ENCODE measurements at places on chromosomes 16 and 17.

DNA sequence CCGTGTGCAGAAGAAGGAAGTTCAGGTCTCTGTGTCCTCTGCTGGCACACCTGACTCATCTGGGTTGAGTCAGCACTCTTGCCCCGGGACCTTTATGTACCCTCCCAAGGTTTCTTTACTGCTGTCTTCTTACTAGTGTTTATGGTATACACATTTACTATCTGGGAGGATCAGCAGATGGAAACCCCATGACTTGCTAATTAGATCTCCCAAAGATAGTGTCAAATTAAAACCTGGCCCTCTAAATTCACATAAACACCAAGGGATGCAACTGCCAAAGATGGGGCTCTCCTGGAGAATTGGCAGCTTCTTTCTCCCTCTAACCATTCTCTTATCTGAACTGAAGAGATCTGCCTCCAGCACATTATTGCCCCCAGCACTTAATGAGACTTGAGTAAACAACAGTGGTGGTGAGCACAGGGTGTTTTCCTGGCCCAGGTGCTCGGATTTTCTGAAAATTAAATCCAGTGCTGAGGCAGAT, 718.1 kb upstream of the SOX9 start:
- no peak for DNase-seq

DNA sequence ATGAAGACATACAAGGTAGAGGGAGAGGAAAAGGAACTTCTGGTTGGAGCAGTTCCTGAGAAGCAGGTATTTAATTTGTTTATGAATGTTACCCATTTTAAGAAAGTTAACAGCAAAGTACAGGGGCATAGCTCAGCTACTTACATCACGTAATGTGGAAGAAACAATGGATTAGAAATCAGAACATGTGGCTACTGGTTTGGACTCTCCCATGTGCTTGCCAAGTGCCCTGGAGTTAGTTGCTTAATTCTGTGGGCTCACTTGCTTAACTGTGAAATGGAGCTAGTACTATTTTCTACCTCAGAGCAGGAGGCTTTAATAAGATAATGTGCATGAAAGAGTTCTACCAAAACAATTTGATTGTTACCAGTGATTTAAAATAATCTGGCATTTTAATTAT, 27.3 kb downstream of the RSPRY1 start:
- DNase-seq: no peak

DNA sequence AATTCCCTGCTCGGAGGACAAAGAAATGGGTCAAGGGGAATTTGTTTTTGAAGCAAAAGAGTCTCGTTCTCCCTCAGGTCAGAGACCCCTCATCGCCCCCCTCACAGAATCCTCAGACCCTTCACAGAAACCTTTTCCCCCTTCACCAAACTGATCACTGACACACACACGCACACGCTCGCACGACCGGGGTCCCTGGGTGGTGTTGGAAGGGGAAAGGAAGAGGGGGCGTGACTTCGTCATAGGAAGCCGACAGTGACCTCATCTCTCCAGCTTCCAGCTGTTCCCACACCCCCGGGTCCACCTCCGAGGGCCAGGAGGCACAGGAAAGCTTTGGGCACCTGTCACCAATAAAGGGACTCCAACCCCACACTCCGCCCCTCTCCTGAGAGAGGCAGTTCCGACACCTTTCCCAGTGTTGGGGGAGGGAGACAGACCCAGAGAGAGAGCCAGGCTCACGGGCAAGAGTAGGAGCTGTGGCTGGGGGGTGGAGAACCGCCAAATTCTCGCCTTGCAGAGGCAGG, 1.2 kb downstream of the ASGR1 start:
- DNase-seq: no peak

DNA sequence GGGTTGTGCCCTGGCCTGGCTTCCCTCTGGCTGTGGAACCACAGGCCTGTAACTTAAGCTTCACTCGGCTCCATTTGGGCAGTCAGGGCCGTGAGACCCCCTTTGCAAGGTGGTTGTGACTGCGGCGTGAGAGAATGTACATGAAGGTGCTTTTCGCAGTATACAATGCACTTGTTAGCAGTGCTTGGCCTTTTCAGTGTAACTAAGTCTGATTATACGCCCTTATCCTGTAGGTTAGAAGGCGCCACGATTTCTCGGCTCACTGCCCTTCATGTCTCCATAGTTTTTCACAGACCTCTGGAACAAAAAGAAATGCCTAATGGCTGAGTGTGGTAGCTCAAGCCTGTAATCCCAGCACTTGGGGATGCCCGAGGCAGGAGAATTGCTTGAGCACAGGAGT, 13.3 kb downstream of the SAP30BP start:
- DNase-seq: no peak

GRCh38 chr17:81808778-81809555, 5.0 kb downstream of the GCGR start:
- no peak for DNase-seq

GRCh38 chr17:81200695-81201580, 21.8 kb downstream of the CEP131 start:
- DNase-seq: no peak

DNA sequence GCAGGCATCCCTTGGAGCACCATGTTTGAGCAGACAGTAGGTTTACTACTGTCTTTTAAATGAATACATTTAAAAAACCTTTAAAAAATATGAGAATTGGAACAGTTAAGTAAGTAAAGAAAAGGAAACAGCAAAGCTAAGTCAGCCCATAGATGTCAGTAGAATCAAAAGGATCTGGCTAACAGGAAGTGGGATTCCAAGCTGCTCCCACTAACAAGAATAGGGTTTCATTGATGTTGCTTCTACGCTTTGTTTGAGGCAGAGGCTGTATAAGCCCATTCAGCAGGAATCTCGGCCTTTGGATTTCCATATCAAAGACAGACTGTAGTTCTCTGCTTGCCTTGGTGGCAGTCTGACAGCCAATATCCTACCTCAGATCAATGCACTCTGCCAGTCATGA, 122.9 kb upstream of the ELAC2 start:
- DNase-seq: no peak

- DNase-seq: no peak
Measured at GRCh38 chr16:25093208-25094061, 18.1 kb upstream of the LCMT1 start.

- DNase-seq: no peak
Measured at GRCh38 chr17:70314506-70314905, 145.2 kb downstream of the KCNJ2 start.

DNA sequence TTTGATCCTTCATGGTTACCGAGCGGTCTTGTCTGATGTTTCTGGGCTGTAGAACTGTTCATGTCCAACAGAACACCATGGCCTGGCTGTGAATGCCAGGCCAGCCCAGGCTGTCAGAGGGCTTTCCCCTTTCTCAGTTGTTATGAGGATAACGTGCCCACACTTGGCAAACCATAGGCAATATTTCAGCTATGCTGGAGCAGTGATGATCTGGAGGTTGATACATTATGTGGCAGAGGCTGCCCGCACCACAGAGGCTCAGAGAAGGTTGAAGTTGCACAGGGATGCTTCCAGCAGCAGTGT, 92.9 kb downstream of the C16orf78 start:
- no peak for DNase-seq

DNA sequence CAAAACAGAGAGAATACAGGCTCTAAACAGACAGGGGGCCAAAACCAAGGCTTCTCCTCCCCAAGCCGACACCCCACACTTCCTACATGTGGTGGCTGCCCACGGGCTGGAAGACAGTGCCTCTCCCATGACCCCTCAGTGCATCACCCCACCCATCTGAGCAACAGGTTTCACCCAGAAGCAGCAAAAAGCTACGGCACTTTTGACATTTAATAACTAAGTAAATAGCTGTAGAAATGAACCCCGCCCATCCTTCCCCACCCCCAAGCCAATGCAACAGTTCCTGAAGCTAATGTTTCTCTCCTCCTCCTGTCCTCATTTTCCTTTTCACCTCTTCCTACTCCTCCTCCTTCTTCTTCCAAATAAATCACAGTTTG, 9.9 kb upstream of the SOX9 start:
- DNase-seq: no peak

DNA sequence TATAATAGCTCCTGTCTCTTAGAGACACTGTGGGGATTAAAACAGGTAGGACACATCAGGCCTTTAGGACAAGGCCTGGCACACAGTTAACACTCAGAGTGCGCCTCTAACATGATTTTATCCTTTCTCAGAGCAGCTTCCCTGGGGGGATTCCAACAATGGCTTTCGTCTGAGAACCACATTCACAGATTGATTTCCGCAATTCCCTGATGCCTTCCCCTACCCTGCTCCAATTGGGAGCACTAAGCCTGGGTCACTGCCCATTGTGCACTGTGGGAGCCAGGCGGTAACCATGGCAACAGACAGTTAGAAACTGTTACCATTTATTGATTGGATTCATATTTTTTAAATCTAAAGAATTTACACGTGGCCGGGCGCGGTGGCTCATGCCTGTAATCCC, 5.9 kb upstream of the ALKBH5 start:
- DNase-seq: no peak

DNA sequence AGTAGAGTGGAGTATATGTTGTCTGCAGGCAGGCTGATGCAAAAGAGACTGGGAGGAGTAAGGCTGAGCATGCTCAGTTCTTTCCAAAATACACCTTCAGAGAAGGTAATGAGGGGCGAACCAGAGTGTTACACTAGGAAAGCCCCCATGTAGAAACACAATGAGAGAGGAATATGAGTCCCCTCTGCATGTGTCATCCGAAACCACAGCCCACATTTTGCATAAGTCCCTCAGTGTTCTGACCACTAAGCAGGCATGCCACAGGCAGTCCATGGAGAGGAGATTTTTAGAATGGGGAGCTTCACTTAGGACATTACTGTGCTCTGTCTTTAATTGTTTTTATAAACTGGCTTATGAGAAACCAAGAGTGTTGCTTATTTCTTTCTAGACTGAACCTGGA, 32.0 kb downstream of the SLC6A2 start:
- DNase-seq: no peak

DNA sequence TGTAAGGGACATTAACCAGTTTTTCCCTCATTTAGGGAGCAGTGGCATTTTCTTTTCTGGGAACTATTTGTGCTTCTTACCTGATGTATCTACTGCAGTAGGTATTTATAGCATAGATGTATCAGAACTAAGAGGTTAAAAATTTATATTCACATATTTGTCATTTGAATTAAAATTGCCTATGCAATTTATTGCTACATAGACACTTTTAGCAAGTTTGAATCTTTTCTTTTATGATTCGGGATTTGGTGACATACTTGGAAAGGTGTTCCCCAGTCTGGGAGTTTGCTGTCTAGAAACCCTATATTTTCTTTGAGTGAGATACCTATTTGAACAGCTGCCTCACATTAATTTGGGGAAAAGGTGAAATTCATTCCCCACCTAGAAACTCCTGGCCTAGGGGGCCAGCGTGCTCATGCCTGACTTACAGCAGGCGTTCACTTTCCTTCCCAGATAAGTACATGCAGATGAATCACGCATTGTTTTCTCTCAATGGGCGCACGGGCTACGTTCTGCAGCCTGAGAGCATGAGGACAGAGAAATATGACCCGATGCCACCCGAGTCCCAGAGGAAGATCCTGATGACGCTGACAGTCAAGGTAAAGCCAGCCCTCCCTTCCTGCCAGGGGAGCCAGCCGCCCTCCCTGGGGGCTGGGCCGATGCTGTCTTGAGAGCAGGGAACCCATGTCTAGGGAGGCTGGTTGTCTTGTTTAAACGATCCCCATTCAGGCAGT, 73.8 kb downstream of the SDR42E1 start:
- DNase-seq: no peak

- DNase-seq: no peak
Measured at GRCh38 chr16:1050516-1050915, 22.0 kb upstream of the SSTR5 start.

GRCh38 chr16:19484096-19484495, 37.8 kb downstream of the GDE1 start:
- no peak for DNase-seq

GRCh38 chr17:65545705-65546523, 15.5 kb downstream of the AXIN2 start:
- no peak for DNase-seq

DNA sequence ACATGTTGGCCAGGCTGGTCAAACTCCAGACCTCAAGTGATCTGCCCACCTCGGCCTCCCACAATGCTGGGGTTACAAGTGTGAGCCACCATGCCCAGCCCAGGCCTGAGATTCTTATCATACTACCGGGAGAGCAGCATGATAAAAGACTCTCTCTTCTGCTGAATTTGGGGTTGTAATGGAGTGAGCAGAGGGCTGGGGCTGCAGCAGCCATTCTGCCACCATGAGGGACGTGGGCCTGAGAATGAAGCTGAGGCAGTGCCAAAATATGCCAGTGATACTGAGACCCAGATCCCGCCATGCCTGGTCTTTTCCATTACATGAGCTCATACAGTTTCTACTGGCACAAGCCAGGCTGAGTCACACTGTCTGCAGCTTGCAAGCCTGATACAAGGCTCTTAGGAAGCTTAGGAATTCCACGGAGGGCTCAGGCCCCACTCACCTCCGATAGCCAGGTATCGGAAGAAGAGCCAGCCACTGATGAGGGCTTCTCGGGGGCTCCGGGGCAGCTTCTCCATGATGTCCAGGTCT, 19.6 kb upstream of the P2RX1 start:
- DNase-seq: no peak

DNA sequence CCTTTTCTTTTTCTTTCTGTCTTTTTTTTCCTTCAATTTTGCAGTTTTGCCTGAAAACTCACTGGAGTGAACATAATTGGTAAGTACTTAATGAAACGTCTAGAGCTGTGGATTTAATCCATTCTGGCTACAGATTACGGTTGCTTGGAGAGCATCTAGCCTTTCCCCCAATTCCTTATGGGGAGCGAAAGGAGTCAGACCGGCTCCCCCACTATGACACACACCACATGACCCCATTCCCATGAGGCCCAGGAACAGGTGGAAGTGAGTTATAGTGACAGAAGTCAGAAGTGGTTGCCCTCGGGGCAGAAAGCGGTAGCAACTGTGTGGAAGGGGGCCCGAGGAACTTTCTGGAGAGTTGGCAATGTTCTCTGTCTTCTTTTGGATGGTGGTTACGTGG, 41.2 kb downstream of the EMP2 start:
- no peak for DNase-seq

GRCh38 chr17:44112284-44113280, 10.9 kb downstream of the HDAC5 start:
- no peak for DNase-seq

- DNase-seq: no peak
Measured at GRCh38 chr16:87764600-87765472, 950 bp downstream of the KLHDC4 start.

GRCh38 chr16:2511128-2511800, 2.5 kb upstream of the ATP6V0C start:
- DNase-seq: no peak

DNA sequence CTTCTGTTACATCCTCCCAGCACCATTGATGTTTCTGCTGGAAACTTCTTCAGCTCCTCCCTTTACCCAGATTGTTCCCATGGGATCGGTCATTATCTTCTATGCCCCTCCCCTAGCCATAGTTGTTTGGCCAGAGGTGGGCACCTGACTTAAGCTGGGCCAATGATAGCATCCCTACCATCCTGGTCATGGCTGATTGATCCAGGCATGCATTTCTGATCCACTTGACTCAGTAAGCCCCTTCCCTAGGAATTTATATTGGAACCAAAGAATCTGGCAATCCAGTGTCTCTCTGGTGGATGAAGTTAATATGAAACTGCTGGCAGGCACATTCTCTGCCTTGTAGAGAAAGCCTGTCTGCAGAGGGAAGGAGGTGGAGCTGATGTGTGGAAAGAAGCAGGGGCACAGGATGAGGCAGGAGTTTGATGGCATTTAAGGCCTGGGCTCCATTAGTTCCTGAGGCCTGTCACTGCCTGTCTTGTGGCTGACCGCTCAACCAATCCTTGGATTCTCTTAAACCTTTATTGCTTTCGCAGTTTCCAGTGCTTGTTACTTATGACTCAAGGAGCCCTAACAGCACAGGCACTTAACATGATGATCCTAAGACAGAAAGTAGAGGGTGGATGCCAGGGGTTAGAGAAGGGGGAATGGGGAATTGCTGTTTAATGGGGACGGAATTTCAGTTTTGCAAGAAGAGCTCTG, 152.4 kb downstream of the ABCC12 start:
- DNase-seq: no peak

Data from activated CD4-positive, alpha-beta T cell treated with anti-CD3 and anti-CD28 coated beads for 24 hours (primary cell).